Right renal cortex interstitium (tissue), 3 donors: ENCODE measurements at places on chromosomes 2 and 18. TPM values are rescaled to one million over a fixed set of nuclear protein-coding genes. Genes with fewer than 3 reads are reported as not detected.

DNA sequence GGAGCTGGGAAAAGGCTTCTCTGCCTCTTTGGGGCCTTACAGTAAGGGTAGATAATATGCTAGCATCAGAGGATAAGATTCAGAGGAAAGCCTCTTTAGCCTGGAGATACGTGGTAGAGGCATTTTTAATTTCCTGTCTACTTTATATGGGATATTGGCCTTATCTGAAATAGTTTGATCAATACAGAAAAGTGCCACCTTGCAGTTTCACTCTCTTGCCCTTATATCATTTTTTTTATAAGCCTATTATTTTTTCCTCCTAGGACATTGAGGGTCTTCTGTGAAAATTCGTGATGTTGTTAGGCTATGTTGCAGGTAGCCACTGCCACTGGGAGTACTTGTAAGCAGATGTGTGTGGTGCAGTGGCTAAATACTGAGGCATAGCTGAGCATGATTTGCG, 40.1 kb upstream of the TOGARAM2 start:
- DNase-seq, result no peak

DNA sequence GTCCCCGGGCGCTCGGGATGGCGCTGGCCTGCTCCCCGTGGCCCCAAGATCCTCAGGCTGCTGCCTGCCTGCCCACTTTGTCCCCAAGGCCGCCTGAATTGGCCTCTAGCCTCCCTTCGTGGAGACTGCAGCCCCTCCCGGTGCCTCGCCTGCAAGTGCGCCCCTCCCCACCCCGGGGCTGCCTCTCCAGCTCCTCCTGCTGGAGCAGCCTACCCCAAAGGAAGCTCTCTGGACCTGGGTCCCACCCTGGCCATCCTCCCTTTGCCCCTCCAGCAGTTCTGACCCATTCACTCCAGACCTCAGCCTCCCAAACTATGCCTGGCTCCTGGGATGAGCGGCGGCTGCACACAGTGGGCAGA, 6.2 kb downstream of the ESPNL start:
- DNase-seq, result no peak

GRCh38 chr2:2771721-2772411, 440.8 kb upstream of the MYT1L start:
- no peak for DNase-seq

DNA sequence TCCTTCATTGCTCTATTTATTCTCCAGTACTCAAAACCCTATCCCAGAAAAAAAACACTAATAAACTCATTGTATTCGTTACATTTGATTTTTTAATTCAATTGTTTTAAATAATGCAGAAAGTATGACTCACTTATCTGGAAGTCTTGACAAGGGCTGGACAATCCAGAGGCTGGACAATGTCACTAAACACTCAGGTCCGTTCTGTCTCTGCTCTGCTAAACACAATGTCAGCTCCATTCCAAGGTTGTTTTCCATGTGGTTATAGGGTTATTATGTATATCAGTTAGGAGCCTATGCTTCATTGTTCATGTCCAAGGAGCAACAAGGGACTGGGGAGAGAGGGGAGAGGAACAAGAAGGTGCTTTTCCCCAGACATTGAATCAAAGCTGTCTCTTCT, 125.5 kb downstream of the IRS1 start:
- no peak for DNase-seq

- DNase-seq, result no peak
These were observed 43.8 kb upstream of the LTBP1 start for GRCh38 chr2:32902986-32903385.

FAM228B gene
- polyA plus RNA-seq, result 20.2 TPM

PLEK gene
- polyA plus RNA-seq, result 6.9 TPM

RNF152 gene
- polyA plus RNA-seq, result 9.2 TPM

GDF7 gene
- 3.8 TPM for polyA plus RNA-seq

KCNF1 gene
- polyA plus RNA-seq, result 0.78 TPM

- DNase-seq, result no peak
These were observed 240.6 kb downstream of the SOX11 start for GRCh38 chr2:5932556-5933469.

RND3 gene
- 51.5 TPM for polyA plus RNA-seq

C1GALT1C1L gene
- 5.2 TPM for polyA plus RNA-seq

- DNase-seq, result no peak
These were observed 22.6 kb downstream of the MRPL44 start for GRCh38 chr2:223979730-223980396.

DNA sequence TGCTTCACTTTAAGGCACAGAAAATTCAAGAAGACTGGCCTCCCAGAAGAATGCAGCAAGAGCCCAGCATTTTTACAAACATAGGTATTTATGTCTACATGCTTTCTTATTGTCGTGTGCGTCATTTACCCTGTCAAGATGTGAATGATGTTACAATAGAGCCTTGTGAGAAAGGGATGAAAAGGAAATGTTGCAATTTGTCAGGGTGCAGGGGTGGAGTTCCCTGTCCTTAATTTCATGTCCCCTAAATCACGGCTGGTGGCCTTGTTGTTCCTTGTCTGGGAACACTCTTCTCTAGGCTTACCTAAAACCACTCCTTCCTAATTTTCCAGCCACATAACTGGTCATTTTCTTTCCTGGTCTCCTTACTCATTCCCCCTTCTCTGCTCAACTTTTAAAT, 194.2 kb downstream of the TXNL1 start:
- DNase-seq, result no peak

DNA sequence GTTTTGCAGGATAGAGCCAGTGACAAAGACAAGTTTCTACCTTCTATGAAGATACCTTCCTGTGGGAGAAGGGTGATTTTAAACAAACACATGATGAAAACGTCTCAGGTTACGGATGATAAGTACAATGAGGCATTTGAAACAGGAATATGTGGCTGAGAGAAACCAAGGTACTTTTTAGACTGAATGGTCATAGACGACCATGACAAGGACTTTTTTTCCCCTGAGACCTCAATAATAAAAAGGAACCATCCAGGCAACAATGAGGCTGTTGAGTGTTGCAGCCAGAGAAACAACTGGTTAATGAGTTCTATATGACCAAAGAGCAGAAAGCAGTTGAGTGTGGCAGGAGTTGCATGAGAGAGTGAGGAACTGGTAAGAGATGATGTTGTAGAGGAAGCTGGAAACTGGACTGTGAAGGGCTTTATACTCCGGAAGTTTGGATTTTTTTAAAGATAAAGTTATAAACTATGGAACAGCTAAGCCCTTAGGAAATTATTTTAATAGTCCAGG, 306.1 kb upstream of the CYRIA start:
- DNase-seq, result no peak

GRCh38 chr18:53984021-53984420, 240.4 kb downstream of the MBD2 start:
- no peak for DNase-seq

GAREM2 gene
- polyA plus RNA-seq, result 6.0 TPM

DNA sequence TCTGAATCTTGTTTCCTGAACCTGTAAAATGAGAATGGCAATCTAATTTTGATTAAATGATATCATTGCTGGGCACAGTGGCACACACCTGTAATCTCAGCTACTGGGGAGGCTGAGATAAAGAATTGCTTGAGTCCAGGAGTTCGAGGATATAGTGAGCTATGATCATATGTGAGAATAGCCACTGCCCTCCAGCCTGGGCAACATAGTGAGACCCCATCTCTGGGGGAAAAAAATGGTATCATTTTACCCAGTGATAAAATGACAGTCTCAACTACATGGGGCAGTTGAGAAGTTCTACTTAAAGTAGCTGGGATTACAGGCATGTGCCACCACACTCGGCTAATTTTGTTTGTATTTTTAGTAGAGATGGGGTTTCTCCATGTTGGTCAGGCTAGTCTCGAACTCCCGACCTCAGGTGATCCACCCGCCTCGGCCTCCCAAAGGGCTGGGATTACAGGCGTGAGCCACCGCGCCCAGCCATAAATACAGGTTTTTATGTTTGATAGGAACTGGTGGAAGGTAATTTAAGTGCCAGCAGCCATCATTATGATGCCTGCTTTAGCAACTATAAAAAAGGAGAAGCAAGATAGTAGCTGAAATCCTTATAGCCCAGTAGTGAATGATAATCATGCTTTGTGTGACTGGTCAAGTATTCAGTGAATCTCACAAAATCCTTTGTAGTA, 17.0 kb downstream of the BZW1 start:
- DNase-seq, result no peak

DNA sequence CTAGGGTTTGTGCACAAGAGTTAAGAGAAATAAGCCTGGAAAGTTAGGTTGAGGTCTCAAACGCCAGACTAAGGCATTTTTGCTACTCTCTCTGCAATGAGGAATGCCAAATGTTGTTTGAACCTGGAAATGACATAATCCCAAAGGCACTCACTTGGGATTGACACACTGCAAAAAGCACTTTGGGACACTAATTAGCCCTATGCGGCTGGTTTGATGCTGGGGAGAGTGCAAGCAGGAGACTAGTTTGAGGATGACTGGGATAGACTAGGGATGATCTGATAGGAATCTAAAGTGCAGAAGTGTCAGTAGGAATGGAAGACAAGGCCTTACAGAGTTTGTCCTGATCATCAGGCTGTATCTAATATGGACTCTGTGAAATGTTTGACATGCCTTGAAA, 469.0 kb downstream of the SLC4A3 start:
- DNase-seq, result no peak

FAM110C gene
- 10.6 TPM for polyA plus RNA-seq

DNA sequence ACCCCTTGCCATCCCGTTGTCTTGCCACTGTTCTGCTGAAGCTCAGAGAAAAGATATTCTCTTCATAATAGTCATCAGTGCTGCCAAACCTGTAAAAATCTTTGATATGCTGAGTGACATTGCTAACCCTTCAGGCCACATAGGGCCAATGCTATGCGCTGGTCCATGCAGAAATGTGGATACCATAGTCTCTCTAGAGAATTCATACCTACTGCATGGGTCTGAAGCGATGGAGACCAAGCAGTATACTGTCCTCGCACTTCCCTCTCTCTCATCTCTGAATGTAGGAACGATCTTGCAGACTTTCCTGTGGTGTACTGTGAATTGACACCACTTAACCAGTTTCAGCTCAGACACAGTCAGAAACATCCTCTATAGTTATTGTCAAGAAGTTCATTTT, 17.9 kb upstream of the ANKRD44 start:
- no peak for DNase-seq

DNA sequence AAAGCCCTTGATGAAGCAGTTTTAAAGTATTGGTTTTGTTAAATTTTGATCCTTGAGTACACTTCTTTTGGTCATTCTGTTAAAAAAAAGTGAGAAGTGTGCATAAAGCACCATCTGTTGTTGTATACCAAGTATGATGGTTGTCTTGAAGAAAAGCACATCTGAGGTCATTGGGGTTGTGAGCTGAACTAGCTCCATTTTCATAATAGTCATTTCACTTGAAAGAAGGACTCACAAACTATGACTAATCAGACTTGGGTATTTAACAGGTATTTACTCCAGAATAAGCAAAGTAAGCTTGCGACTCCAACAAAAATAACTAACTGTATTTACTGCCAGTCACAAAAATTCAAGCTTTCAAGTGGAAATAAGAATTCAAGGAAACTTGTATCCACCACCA, 35.1 kb downstream of the CHN1 start:
- no peak for DNase-seq

RAD51AP2 gene
- 0.20 TPM for polyA plus RNA-seq

- DNase-seq, result no peak
These were observed 3.8 kb upstream of the RHBDD1 start for GRCh38 chr2:226832061-226832460.

GRCh38 chr2:45781464-45781811, 130.0 kb downstream of the PRKCE start:
- no peak for DNase-seq

DNA sequence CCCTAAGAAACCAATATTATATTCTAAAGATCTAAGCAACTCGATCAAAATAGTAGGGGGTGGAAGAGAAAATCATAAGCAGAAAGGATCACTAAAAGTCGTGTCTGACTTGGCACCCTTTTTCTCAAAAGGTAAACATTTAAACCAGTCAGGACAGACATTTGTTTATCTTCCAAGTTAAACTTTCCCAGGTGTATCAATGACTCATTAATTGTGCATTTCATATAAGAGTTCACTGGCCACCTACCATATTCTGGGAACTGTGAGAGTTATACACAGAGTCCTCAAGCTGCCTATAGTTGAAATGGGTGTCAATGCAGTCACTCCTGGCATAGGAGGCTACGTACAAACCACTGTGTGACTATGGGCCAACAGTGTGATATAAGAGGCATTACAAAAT, 4.8 kb upstream of the ACVR1 start:
- no peak for DNase-seq

CAPN14 gene
- polyA plus RNA-seq, result 0.06 TPM

- DNase-seq, result peak; percentile 17
These were observed 51.7 kb downstream of the NOP58 start for GRCh38 chr2:202317080-202317857.

MATN3 gene
- 3.7 TPM for polyA plus RNA-seq

- DNase-seq, result no peak
These were observed 14.1 kb downstream of the ADD2 start for GRCh38 chr2:70753902-70754301.
